NCI-H1048 (cell line): ENCODE measurements at places on chromosomes 3 and 15.

DNA sequence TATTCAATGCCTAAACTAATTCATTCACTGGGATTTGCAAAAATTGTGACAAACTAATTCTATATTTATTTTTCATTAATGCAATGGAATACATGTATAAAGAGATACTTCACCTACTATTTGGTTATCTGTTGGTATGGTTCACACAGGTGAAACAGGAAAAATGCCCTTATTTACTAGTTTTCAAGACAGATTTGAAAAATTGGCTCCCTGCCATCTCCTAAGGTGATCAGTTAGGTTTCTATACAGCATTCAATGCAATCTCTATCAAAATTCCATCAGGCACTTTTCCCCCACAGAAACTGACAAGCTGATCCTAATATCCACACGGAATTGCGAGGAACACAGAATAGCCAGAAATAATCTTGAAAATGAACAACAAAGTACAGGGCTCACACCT is 101.1 kb downstream of the DLG1 start:
- no peak for DNase-seq

DNA sequence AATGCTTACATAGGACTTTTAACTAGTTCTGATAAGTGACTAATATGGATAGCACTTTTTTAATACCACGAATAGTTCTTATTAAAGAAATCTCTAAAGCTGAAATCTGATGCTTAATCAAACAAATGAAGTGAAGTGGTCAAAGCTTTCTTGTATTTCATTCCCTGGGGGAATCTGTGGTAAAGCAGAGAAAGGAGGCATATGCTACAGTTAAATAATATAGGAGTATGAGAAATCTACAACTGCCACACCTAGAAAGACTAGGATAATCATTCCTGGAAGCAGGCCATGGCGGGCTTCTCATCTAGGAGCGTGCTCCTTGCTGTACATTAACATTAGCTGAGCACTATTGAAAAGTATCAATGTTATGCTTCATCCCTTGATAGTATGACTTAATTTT is 835.7 kb downstream of the OTOL1 start:
- DNase-seq, result no peak

- no peak for DNase-seq
Observed at GRCh38 chr3:131151-131888, 65.2 kb upstream of the CHL1 start.

DNA sequence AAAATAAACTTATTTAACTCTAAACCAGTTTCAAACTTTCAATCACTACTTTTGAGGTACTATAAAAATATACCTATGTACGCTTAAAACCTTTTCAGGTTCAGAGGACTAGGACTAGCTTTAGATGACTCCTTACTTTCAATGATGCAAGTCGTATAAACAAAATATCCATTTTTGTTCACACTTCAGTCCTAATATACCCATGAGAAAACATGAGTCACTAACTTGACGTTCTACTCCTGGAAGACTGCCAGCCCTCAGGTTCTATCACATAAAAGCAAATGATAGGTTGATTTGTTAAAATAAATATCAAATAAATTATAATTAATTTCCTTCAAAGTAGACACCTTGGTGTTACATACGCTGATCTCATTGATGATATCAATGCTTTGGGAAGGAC is 10.6 kb upstream of the P3H2 start:
- no peak for DNase-seq

- DNase-seq, result no peak
Observed at GRCh38 chr3:128855569-128855968, 23.9 kb upstream of the ACAD9 start.
